ENCODE measurements at places on chromosomes 12 and 14. TPM values are rescaled to one million over a fixed set of nuclear protein-coding genes. Genes with fewer than 3 reads are reported as not detected.

- peaks cover 12% of the 10 kb centered on the region for H3K4me1 ChIP-seq
- H3K27ac ChIP-seq, result no peak overlapping the region
- no peaks in the 10 kb centered on the region for H3K36me3 ChIP-seq
These were observed 3.7 kb upstream of the IGF1 start for GRCh38 chr12:102484017-102484416.

- no peaks in the 10 kb centered on the region for H3K36me3 ChIP-seq
- H3K4me3 ChIP-seq, result no peak overlapping the region
- no peaks in the 10 kb centered on the region for H3K27me3 ChIP-seq
- H3K4me1 ChIP-seq, result peaks cover 9% of the 10 kb centered on the region
These were observed 138.8 kb downstream of the CALM1 start for GRCh38 chr14:90535556-90536090.

DNA sequence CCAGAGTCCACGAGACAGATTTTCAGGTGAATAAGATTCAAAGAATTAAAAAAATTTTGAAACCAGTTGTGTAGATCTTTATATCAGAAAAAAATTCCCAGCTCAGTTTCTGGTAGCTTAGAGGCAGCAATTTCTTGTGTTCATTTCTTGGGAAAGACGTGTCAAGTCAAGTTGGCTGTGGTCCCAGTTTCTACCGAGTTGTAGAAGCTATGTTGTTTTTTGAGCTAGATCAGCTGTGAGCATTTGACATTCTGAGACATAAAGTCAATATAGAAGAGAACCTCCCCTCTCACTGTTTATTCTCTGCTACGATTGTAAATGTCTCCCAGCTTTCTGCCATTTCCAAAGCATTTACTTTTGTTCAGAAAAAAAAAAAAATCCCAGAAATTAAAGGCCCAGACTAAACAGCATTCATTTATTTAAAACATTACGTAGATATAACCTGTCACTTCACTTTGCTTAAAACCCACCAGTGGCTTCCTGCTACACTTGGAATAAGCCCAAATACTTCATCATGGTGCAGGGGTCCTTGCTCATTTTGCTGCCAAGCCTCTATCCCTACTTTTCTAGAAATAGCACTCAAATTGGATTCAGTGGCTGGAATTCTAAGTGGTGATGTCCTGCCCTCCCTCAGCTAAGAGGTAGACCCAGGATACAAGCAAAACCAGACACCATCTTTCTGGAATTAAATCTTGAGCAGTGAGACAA, 20.6 kb upstream of the PYGL start:
- no peak overlapping the region for H3K4me3 ChIP-seq
- H3K4me1 ChIP-seq, result peaks cover 27% of the 10 kb centered on the region
- peak; percentile 96 for DNase-seq
- no peaks in the 10 kb centered on the region for H3K36me3 ChIP-seq
- no peaks in the 10 kb centered on the region for H3K27me3 ChIP-seq

DNA sequence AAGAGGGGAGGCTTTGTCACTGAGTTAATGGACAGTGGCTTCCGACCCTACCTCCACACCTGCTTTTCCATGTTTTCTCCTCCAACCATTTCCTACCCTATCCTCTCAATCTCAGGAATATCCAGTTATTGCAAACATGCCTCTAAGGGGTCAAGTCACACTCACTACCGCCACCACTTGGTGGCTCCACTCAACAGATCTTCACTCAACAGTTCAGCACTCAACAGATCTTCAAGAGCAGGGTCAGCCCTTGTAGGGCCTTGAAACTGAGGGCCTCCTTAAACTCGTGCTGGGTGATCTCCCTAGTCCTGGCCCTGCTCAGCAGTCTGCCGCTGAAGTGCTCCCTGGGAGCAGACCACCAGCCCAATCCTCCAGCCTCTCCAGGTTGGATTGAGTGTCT, 14.2 kb downstream of the ZNF641 start:
- no peaks in the 10 kb centered on the region for H3K4me1 ChIP-seq
- H3K4me3 ChIP-seq, result no peak overlapping the region
- peaks cover 3% of the 10 kb centered on the region for H3K27me3 ChIP-seq

DNA sequence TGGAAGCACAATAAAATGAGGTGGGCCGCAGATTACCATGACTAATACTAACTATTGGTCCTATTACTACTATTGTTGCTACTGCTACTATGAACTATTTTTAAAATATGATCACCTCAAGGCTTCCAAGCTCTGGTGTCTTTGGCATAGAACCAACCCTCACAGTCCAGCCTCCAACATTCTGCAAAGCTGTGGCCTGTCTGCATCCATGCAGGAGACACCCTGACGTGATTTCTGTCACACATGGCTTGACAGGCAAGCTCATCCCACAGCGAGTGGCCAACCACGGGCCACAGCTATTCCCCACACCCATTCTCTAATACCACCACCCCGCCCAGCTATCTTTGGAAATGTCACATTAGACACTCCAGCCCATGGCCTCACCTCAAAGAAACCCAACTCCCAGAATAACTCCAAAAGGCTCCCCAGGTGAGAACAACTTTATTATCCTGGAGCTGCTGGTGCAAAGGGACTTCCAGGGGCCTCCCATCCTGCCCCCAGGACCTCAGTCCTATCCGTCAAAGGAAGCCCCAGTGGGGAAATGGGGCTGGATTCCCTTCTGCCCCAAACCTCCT, 14.4 kb downstream of the ISCU start:
- H3K27ac ChIP-seq, result no peak overlapping the region
- H3K27me3 ChIP-seq, result no peaks in the 10 kb centered on the region
- no peaks in the 10 kb centered on the region for H3K4me1 ChIP-seq
- no peaks in the 10 kb centered on the region for H3K36me3 ChIP-seq

DNA sequence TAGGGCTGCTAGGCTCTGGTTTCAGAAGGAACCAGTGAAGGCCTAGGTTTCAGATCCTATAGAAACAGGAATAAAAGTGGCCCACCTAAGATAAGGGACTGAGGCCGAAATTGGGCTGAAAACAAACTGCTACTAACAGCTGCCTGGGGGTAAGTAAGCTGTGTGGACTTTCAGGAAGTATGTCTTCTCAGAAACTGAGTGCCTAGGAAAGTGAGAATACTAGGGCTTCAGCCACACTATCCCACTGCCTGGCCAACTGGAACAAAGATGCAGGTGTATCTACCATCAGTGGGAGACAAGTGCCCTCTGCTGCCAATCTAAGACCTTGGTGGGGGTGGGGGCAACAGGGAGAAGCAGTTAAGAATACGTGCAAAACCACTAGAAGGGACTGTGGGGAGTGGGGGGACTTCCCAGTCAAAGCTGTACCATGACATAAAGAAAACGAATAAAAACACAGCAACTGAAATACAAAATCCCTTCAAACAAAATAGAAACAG, 82.5 kb downstream of the MED13L start:
- no peak for DNase-seq
- H3K4me1 ChIP-seq, result no peaks in the 10 kb centered on the region
- H3K27me3 ChIP-seq, result no peaks in the 10 kb centered on the region
- no peaks in the 10 kb centered on the region for H3K36me3 ChIP-seq

- peak overlapping the region; percentile 63 for H3K4me3 ChIP-seq
- peak; percentile 85 for DNase-seq
- peak overlapping the region; percentile 98 for H3K27ac ChIP-seq
- H3K36me3 ChIP-seq, result no peaks in the 10 kb centered on the region
- peaks cover 40% of the 10 kb centered on the region for H3K4me1 ChIP-seq
- H3K27me3 ChIP-seq, result no peaks in the 10 kb centered on the region
These were observed 77.2 kb downstream of the RPL10L start for GRCh38 chr14:46574221-46574977.

DNA sequence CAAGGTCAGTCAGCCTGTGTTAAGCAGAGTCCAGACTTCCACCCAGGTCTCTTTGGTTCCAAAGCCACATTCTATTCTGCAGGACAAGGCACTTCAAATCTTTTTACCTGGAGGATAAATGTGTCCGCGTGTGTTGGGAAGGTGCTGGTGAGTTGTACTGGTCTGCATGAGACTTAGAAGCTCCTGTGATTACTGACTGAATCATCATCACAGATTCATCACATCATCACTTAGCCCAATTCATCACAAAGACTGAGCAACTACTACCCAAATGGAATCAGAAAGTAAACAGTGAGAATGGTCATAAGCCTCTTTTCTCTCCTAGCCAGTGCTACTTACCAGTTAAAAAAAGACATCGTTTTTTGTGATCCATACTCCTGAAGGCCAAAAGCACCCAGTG, 5.3 kb downstream of the SLC15A5 start:
- no peaks in the 10 kb centered on the region for H3K27me3 ChIP-seq
- no peaks in the 10 kb centered on the region for H3K36me3 ChIP-seq
- H3K4me1 ChIP-seq, result no peaks in the 10 kb centered on the region
- no peak for DNase-seq
- H3K27ac ChIP-seq, result no peak overlapping the region
- no peak overlapping the region for H3K4me3 ChIP-seq

GRCh38 chr12:29562110-29562804, 64.8 kb upstream of the OVCH1 start:
- H3K4me3 ChIP-seq, result no peak overlapping the region
- H3K36me3 ChIP-seq, result no peaks in the 10 kb centered on the region
- peak; percentile 96 for DNase-seq
- peak overlapping the region; percentile 52 for H3K27ac ChIP-seq
- no peaks in the 10 kb centered on the region for H3K27me3 ChIP-seq

DNA sequence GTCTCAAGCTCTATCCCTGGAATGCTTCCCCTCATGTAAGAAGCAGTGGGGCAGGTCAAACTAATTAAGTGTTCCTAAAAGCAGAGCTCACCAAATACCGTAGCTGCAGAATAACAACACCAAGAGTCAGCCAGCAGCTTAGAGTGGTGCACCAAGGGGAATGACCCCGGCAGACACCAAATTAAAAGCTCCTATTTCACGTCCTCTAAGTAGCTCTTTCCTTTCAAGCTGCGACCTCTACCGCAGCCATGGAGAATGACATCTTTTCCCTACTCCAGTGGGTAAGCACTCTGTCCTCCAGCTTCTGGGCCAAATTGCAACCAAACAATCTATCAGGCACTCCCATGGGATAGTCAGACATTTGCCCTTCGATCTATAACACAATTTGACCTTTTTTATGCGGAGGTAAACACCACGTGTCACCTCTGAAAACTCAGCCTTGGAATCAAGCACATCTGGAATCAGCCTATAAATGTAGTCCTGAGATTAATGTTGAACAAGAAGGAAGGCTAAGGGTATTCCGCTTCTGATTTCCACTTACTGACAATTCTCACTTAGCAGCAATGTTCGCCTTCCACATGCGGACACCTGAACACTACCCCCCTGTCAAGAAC, 67.6 kb upstream of the CDKN3 start:
- H3K27ac ChIP-seq, result peak overlapping the region; percentile 24
- no peaks in the 10 kb centered on the region for H3K36me3 ChIP-seq
- peak; percentile 81 for DNase-seq
- H3K4me3 ChIP-seq, result no peak overlapping the region
- H3K27me3 ChIP-seq, result no peaks in the 10 kb centered on the region

DNA sequence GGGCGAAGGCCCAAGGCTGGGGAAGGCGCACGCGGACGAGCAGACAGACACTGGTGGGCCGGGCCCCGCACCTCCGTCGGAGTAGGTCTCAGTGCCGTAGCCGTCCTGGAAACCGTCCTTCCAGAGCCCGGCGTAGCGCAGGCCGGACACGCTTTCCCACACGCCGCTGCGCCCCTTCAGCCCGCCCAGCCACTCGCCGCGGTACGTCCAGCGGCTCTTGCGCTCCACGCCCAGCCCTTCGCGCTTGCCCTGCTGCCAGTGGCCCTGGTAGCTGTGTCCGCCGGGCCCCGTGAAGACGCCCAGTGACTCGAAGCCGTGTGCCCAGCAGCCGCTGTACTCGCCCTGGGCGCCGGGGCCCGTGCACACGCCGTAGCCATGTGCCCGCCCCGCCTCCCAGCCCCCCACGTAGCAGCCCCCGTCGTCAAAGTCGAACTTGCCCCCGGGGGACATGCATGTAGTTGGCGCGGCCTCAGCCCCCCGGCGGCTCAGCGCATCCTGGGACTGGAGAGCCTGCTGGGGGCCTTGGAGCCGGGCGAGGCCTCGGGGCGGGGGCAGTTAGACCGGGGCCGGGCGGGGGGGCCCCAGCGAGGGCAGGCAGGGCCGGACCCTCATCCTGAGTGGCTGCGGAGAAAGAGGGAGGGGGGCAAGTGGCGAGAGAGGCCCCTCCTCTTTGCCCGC, 1.4 kb downstream of the JPH4 start:
- H3K4me3 ChIP-seq, result no peak overlapping the region
- peaks cover 55% of the 10 kb centered on the region for H3K27me3 ChIP-seq
- DNase-seq, result no peak

EGLN3 gene
- polyA plus RNA-seq, result not detected

Measured in endothelial cell of umbilical vein (primary cell).